IMR-90 (cell line): ENCODE measurements at places on chromosomes 5 and 9. TPM values are rescaled to one million over a fixed set of nuclear protein-coding genes. Genes with fewer than 3 reads are reported as not detected.
A peak's percentile ranks its signal among the peaks of the same experiment; 100 is the strongest.

DNA sequence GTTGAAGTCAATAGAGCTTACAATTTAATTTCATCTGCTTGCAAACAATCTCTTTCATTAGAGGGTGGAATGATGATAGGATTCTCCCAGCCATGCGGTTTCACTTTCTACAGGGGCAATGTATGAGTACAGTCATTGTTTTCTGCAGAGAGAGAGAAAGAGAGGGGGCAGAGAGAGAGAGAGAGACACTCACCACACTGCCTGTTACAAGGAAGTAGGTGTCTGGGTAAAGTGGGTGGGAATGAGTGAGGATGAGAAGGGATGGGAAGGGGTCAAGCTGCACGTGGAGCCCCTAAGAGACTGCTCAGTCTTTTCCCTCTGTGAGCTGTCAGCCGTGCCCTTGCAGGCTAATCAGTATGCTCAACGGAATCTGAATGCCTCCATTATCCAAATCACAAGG, 454.3 kb downstream of the KDM4C start:
- no peak for DNase-seq

- DNase-seq = peak; percentile 77
These were observed 451.8 kb downstream of the RAB3C start for GRCh38 chr5:59034498-59035186.

PIP5K1B gene
- total RNA-seq = not detected in 2 replicates

DNA sequence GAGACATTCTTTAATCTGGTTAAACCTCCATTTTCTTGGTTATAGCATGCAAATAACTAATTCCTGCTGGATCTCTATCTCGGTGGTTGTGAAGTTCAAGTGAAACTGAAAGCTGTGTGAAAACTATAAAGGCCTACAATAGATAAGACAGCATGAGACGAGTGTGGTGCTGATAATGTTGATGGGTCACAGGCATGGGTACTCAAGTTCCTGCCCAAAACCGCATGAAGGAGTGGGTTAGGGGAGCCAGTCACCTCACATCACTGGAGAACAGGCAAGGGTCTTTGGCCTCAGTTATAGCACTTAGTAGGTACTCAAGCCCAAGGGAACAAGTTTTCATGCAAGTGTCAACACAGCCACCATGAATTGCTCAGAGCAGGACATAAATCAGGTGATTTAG, 16.7 kb downstream of the HMHB1 start:
- DNase-seq = no peak

DNA sequence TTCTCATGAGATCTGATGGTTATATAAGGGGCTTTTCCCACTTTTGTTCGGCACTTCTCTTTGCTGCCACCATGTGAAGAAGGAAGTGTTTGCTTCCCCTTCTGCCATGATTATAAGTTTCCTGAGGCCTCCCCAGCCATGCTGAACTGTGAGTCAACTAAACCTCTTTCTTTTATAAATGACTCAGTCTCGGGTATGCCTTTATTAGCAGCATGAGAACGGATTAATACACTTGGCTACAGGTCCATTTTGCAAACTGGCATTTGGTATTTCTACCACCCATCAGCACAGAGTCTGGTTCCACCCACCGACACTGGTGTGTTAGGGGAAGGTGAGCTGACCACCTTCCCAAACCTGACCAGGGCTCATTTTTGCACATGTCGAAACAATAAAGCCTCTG, 47.9 kb upstream of the RARS1 start:
- no peak for DNase-seq

TRIM14 gene
- 3.0 and 3.1 TPM in 2 replicates for total RNA-seq

DNA sequence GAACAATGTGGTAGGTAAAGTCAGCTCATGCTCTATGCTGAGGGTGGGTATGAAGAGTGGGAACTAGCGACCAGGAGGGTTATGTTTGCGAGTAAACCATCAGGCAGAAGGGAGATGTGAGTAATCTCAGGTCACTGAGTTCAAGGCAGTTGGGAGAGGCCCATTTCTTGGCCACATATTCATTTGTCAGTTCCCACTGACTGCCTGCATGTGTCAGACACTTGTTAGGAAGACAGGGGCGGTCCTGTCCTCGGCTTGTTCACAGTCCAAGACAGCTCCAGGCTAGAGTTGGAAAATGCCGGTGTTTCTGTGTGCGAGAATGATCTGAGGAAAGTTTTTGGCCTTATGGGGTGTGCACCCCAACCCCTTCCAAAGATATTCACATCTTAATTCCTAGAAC, 48.6 kb upstream of the GDNF start:
- DNase-seq = peak; percentile 57

DNA sequence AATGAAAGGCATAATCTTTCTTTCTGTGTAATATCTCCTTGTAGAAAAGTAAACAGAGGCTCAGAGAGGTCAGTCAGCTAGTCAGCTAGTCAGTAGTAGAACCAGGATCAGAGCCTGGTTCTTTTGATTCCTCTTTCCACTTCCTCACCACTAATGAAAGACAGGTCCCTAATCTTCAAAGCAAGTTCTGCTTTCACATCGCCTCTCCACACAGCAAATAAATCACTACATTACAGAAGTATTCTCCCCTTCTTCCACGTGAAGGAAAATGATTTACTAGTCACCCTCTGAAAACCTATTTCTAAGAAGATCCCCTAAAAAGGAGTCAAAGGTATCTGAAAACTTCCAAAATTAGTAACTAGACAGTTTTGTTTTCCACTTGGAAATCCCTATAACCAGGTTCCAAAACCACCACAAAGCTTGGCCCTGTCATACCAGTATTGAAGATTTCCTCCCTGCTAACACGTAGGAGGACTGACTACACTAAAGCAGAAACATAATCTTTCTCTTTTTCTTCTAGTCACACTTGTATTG, 140.5 kb upstream of the TARS1 start:
- no peak for DNase-seq

- DNase-seq = no peak
These were observed 419.5 kb upstream of the CTNND2 start for GRCh38 chr5:12323637-12324229.

DNA sequence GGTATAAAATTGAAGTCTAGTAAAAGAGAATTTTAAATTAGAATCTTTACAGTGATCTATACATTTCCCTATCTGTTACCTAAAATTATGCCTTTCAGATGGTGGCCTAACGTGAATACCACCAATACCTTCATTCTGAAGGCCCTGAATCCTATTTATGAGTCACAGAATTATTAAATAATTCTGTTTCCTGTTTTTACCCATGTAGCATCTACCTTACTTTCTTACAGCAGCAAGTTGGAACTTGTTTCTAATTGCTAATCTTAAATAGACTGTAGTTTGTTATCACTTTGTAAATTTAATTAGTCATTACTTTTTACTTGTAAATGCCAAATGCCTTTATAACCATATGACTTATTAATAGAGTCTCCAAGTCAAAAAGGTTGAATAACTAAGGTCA, 135.0 kb downstream of the PDE4D start:
- no peak for DNase-seq

SLC36A2 gene
- not detected in 2 replicates for total RNA-seq

- DNase-seq = peak; percentile 15
These were observed 405.1 kb upstream of the ADAMTSL1 start for GRCh38 chr9:18068900-18069299.

MLLT3 gene
- 21.1 and 24.4 TPM in 2 replicates for total RNA-seq

- no peak for DNase-seq
These were observed 348.1 kb downstream of the TMEM167A start for GRCh38 chr5:82728926-82729702.

TYRP1 gene
- total RNA-seq = 0.83 and 0.90 TPM in 2 replicates

GRCh38 chr5:170451747-170452365, 52.0 kb upstream of the KCNIP1 start:
- peak; percentile 8 for DNase-seq

TAS2R1 gene
- not detected in 2 replicates for total RNA-seq

DNA sequence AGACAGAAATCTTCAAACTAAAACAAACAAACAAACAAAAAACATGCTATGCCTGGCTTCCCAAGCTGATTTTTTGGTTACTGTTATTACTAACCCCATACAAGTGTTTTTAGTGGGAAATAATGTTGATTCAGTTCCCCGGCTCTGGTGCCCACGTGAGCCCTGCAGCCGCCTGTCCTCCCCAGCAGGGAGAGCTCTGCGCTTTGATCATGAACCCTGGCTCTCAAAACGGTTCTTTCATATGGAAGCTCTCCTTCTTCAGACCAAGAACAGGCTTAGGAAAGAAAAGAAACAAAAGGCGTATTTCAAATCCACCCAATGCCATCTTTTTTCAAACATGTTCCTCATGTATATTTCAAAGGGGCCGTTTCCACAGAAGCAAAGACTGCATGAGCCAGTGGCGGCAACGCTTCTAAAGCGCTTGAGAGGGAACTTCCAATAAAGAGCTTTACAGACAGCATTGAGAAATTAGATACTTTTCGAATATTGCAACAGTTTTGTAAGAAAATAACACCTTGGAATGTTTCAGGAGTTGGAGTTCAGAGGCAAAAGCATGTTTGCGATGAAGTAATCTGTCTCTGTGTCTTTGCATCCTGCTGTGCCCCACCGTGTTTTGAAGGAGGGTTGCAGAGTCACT, 74.8 kb downstream of the ICE1 start:
- peak; percentile 57 for DNase-seq

GRCh38 chr5:159003045-159004030, 96.4 kb downstream of the EBF1 start:
- peak; percentile 37 for DNase-seq

DNA sequence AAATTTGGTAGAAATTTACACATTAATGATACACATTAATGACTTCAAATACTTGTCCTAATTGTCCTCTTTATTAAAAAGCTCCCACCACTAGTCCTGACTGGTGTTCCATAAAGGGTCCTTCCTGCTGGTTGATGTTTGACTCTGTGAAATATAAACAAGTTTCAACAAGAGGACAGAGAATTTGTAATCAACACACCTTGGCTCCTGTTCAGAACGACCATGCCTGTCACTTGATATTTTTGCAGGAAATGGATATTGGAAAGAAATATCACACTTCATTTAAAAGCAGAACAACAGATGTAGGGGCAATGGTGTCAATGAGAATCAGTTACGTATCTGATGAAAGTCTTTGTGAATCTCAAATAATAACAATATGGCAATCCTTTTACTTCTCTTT, 211.7 kb downstream of the ENC1 start:
- no peak for DNase-seq

ALDOB gene
- not detected in 2 replicates for total RNA-seq

FOXD4L4 gene
- total RNA-seq = under 0.01 TPM in 1 of 2 replicates, not detected in the other

ANKRD18A gene
- total RNA-seq = not detected in 2 replicates

GRCh38 chr5:139342423-139342723, 719 bp downstream of the PAIP2 start:
- no peak for DNase-seq

GRCh38 chr9:130948266-130948665, 9.2 kb upstream of the FIBCD1 start:
- no peak for DNase-seq

GRCh38 chr5:177189965-177190364, 56.4 kb downstream of the NSD1 start:
- no peak for DNase-seq

- peak; percentile 35 for DNase-seq
These were observed 8.6 kb downstream of the SCGB3A2 start for GRCh38 chr5:147887026-147887627.

DNA sequence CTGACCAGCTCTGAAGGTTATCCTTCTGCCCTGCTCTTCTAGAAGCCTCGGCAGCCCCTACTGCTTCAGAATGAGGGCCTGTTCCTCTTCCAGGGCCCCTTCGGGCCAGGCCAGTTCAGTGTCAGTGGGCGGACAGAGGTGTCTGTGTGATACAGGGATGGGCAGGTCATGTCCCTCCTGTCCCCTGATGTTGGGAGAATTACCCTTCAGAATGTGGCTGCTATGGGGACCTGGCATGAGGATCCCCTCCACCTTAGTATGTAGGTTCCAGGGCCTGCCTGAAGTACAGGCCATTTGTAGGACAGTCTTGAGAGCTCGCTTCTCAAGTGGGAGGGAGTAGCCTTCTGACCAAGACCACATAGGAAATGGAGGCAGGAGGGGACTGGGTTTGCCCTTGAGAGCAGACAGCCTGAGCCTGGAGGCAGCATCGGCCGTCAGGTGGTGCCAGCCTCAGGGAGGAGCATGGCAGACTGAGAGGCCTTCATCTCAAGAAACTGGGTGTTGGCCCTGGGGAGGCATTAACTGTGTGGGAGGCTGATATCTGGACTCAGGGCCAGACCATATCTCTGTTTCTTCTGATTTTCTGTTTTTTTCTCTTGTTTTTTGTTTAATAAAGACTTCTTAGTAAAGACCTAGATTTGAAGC, 32.0 kb downstream of the ANGPTL2 start:
- DNase-seq = no peak

DNA sequence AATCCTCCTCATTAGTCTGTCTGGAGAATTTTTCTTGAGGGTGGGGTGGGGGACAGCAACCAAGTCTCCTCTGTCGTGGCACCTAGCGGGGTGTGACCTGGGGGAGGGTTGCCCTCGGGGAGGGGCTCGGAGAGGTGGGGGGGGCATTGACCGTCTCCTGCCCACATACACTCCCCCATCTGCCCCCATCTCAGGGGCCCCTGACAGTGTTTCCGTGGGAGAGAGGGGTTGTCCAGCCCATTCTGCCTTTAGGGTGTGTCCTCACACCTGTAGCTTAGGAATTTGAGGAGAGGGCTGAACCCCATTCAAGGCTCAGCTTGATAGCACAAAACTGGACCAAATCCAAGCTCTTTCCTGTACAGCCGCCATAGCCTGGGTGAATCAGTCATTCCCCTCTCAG, 5.9 kb upstream of the CXXC5 start:
- DNase-seq = no peak

LRRTM2 gene
- 1.9 and 2.0 TPM in 2 replicates for total RNA-seq

TMEM8B gene
- total RNA-seq = 0.56 and 0.72 TPM in 2 replicates

- peak; percentile 55 for DNase-seq
These were observed 247.7 kb downstream of the ENC1 start for GRCh38 chr5:74392711-74393351.

NIPAL4 gene
- total RNA-seq = 0.18 and 0.28 TPM in 2 replicates

DNA sequence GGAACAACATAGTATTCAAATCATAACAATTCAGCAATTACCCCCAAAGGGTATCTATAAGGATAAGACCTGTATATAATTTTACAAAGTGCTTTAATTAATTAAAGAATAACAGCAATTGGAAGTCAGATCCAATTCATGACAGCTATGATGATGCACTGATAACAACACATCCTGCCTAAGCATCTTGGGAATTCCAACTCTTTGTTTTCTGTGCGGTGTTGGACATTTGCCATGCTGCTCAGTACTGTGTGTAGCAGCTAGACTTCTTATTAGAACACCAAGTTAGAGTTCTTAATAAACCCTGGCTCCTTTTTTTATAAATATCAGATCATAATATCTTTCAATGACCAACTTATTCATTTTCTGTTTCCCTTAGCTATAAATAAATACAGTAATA, 209.0 kb downstream of the SEC61B start:
- DNase-seq = peak; percentile 66
